ENCODE measurements at places on chromosomes 11 and 22.

DNA sequence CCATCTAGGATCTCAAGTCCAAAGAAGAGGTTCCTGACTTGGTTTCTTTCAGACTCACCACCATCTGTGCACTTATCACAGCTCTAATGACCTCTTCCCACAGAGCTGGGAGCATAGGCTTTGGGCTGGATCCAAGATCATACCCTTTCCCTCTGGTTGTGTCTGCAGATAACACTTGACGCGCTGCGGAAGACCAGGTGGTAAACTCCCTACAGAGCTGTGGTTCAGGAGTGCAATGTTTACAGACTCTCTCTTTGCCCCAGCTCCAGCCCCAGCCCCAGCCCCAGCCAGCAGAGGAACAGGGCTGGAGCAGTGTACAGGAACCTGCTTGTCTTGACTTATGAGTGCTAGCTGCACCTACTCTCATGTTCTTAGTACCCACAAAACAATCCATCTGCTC lies 274.4 kb upstream of the SYN3 start:
- no peak for DNase-seq

GRCh38 chr11:57622263-57622662 lies 24.8 kb downstream of the SERPING1 start:
- no peak for DNase-seq

DNA sequence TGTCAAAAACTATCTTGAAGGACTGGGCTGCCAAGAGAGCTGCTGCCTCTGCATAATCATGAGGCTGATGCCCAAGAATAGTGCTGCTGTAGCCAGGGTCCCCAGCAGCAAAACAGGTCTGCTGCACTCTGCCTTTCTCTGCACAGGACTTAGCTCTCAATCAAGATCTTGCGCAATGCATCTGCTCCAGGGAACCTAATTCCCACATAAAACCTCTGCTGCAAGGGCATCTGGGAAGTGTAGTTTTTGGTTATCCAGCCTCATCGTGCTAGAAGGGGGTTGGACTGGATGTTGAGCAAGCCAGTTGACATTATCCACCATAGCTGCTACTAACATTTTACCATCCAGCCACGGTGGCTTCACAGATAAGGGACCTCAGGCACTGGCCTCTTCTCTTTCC lies 192.7 kb downstream of the C11orf91 start:
- DNase-seq: no peak

GRCh38 chr11:69489746-69490365 lies 8.4 kb downstream of the LINC01488 start:
- no peak for DNase-seq

- DNase-seq: no peak
Observed at GRCh38 chr11:60065801-60066200, 9.3 kb downstream of the MS4A3 start.

DNA sequence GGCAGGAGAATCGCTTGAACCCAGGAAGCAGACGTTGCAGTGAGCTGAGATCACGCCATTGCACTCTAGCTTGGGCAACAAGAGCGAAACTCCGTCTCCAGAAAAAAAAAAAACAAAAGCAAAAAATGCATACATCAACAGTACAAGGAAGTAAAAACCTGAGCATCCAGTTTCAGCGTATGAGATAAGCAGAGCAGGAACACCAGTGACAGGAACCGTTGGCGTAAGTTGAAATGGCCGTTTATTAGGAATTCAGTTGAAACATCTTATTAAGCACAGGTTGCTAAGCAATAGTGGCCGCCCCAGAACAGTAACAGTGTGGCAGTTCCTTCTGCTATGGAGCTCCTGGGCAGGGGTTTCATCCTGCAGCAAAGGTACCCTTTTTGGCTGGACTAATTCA lies 4.0 kb upstream of the L3MBTL2 start:
- DNase-seq: no peak

DNA sequence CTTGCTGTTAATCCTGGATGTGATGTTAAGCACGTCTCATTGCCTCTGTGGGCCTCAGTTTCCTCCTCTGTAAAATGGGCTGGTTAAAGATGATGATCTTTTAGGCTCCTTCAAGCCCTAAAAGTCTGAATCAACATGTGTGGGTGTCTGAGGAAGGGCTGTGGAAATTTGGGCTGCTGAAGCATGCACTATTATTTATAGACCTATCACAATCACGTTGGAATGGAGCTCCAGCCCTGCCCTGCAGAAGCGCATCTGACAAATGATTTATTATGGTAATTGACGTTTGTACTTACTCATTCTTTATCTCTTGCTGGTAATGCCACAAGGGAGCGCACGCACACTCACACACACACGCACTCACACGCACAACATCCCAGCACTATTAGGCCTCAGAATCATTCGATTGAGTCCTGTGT lies 20.4 kb downstream of the P2RX3 start:
- DNase-seq: no peak

DNA sequence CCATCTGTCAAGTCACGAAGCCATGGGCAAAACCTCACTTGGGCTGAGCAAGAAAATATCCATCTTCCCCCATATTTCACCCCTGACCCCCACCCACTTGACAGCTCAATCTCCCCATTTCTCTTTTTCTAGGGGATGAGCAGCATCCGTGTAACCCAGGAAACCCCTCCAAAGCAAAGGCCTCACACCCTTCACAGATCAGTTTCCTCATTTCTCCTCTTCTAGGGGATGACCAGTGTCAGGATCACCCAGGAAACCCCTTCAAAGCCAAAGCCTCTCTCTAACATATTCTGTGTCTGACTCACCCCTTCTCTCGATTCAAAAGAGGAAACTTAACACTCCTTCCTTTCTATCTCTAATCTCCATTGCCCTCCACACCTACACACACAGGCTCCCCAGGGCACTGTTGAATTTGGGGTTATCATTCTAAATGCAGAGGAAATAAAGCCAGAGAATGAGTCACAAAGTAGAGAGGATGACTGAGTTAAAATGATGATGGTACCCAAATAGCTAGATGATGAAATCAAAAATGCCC lies 439.7 kb downstream of the BUD13 start:
- no peak for DNase-seq

DNA sequence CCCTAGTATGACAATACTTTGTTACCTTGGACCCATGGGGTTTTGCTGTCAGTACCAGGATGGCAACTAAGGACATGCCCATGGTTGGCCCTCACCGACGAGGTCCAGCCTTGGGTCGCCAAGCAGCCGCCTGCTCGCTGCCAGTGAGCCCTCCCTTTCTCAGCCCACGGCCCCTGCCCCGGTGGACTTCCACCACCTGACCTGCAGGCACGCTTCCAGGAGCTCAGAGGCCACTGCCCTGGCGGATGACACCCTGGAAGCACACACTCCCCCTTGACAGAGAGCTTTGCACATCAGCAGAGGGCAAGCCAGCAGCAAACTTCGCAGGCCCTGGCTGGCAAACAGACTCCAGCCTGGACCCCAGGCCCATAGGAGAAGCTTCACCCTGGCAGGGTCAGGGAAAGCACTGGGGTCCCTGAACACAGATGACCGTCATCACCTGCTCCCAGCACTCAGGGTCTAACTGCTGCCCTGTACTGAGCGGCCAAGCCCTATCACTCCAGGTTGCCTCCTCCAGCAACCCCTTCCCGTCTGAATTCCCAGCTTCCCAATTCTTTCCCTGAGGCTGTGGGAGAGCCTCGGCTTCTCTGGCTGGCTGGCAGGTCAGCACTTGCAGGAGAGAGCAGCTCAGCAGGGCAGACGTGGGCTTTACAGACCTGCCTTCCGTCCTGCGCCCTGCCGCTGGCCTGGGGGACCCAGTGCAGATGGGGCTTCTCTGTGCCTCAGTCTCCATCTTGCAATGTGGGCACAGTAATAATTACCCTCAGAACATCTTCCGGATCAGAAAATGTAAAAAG lies 2.7 kb upstream of the PPARA start:
- DNase-seq: no peak

DNA sequence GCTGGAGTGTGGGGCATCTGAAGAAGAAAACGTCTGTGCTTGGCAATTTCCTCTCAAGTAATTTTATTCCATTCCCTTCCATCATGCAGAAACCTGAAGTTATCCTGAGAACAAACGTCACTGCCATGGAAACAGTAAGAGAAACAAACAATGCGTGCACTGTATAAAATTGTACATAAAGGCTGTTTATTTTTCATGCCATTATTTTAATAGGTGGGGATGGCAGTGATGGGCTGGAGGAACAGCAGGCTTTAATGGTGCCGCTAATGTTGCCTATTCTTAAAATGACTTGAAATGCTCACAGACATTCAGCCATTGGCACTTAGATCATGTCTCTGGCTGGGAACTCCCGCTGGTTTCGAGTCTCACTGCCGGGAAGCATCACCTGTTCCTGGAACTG lies 7.5 kb upstream of the SEZ6L start:
- no peak for DNase-seq

DNA sequence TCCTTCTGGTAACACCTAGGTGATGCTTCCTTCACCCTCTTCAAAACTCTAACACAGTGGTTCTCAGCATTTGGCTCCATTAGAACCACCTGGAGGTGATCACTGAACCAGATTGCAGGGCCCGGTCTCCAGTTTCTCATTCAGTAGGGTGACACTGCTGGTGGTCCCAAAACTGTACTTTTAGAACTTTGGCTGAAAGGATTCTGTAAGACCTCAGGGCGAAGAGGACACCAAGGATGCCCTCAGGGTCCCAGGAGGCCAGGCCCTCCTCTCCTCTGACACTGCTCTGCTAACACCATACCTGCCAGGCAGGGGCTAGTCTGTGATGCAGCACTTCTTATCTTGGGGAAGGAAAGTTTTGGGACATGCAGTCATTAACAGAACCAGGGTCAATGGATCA lies 9.0 kb downstream of the VSTM5 start:
- no peak for DNase-seq

- no peak for DNase-seq
Observed at GRCh38 chr11:30585125-30585891, 845 bp downstream of the MPPED2 start.

- DNase-seq: no peak
Observed at GRCh38 chr11:65524741-65525545, at the start of gene SCYL1. Gene SCYL1, plus strand, starts transcription at chr11:65525083. Its CDS starts 71 bp downstream, at chr11:65525154.

- no peak for DNase-seq
Observed at GRCh38 chr11:130872102-130872501, 44.2 kb downstream of the SNX19 start.

DNA sequence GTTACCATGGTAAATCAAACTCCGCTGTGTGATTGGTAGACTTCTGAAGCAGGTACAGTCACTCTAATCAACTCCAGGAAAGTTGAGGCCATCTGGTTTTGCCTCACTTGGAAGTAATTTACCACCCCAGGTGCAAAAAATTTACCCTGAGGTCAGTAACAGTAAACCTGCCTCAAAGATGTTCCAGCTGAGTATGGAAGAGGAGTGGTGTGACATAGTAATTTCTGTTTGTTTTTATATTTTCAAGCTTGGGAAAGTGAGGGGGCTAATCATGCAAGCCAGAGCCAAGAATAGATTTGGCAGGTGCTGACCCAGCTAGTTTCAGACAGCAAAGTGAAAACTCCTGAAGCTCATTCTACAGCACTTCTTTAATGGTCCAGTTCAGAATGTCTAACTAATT lies 691.6 kb downstream of the NTM start:
- no peak for DNase-seq

GRCh38 chr11:76686261-76687079 lies 15.9 kb upstream of the LRRC32 start:
- no peak for DNase-seq

DNA sequence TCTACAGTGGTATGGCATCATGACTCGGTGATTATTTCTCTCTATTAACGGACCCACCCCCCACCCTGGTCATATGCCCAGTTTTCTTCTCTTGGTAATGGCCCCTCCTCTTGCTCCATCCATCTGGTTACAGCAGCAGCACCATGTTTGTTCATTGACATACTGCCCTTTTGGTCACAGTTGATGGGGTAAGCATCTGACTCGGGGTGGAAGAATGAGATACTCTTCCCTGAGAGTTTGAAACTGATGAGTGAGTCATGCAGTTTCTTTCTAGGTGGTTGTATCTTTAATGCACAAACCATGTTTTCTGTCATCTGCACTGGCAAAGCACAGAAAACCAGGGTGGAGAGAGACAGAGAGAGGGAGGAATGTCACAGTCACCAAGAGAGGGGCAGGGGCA lies 126.0 kb downstream of the SYN3 start:
- no peak for DNase-seq

DNA sequence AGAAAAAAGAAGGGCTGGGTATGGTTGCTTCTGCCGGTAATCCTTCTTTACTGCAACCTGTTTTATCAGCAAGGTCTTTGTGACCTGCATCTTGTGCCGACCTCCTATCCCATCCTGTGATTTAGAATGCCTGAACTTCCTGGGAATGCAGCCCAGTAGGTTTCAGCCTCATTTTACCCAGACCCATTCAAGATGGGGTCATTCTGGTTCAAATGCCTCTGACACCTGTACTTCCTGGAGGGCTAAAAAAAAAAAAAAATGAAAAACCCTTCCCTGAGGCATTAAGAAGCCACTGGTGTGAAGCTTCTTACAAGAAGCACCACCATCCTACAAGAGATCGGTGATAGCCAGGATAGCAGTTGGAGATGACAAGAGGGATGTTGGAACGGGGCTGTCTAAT lies 54.6 kb upstream of the TREH start:
- no peak for DNase-seq

- no peak for DNase-seq
Observed at GRCh38 chr11:8933931-8934330, 1.2 kb upstream of the C11orf16 start.

- DNase-seq: no peak
Observed at GRCh38 chr11:92880381-92880780, 89.1 kb upstream of the MTNR1B start.

- peak; percentile 53 for DNase-seq
Observed at GRCh38 chr22:47836957-47837356, 1074.5 kb downstream of the TBC1D22A start.

GRCh38 chr11:70650075-70650909 lies 252.0 kb downstream of the CTTN start:
- no peak for DNase-seq

DNA sequence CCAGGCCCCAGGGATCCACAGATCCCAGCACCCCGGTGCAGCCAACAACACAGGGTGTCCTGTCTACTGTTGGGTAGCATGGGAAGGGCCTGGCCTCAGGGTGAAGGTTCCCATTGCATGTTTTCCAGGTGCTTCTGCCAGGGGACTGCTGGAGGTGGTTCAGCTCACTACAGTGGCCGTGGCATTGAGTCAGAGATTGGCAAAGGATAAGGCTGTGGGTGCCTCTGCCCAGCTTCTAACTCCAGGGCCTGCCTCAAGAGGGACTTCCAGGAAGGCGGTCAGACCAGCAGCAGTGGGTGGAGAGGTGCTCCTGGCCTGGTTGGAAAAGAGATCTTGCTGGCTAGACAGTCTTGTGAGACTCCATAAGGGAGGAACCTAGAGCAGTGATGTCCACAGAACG lies 20.9 kb downstream of the CSNK1E start:
- no peak for DNase-seq

GRCh38 chr11:103681855-103682254 lies 354.6 kb upstream of the DDI1 start:
- DNase-seq: peak; percentile 7

All from NCI-H524 treated with DMSO at 0.1 percent for 48 hours (cell line).